ENCODE measurements at places on chromosomes 1 and 21.

DNA sequence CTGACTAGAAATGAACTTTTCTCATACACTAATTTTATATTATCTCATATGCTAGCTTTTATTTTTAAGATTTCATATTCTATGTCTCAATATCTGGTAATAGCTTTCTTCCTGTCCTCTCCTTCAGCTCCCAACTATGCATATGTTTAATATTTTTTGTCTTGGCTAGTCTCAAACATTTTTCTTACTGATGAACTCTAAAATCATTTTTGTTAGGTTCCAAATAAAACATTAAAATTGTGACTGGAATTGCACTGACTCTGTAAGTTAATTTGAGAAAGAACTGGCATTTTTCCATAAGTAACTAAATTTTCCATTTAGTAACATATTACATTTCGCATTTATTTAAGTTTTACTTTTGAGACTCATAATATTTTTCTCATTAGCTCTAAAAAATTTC, 368.5 kb upstream of the DPYD start:
- no peak for DNase-seq

GRCh38 chr1:209030454-209031167, 552.9 kb upstream of the CAMK1G start:
- DNase-seq: no peak

- DNase-seq: no peak
Observed at GRCh38 chr1:117077267-117077666, 17.1 kb downstream of the TTF2 start.

- DNase-seq: no peak
Observed at GRCh38 chr1:161230762-161231161, 4.9 kb downstream of the TOMM40L start.

DNA sequence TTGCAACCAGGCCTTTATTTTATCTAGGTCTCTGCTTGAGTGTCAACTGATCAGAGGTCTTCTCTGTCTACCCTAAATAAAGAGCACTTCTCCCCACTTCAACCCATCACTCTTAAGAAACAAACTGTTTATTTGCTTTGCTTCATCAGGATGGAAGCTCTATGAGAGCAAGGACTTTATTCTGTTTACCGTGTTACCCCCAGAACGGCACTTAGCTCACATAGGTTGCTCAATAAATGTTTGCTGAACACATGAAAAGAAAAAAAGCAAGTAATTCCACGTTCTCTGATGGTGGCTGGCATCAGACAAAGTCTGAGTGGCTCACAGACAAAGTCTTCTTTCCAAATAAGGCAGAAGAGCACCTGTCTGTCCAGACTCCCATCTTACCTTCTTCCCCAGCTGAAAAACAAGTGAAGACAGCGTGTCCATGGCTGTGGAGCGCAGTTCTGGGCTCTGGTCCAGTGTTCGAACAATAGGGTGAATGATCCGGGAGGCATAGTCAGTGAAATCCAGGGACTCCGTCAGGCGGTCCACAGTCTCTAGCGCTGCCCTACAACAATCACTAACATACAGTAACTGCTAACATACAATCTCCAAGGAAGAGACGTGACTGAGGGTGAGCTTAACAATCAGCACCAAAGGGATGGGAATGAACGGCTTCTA, 22.9 kb downstream of the ANGPTL7 start:
- no peak for DNase-seq

DNA sequence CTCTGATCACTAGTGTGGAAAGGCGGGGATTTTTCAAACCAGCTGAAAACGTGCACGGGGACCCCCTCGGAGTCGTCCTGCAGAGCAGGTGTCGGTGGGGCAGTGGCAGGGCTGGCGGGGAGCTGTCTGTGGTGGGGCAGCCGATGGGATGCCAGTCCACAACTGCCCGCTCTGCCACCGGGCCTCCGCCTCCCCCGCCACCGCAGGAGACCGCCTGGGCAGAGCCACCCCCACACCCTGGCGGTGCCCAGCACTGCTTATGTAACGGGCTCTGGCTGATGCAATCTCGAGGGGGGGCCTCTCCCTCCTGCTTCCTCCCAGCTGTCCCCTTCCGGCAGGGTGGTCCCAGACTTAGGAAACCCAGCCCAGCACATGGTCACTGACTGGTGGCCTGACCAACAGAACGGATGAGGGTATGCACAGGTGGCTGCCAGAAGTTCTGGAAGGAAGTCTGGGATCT, 9.3 kb downstream of the CHD5 start:
- no peak for DNase-seq

- no peak for DNase-seq
Observed at GRCh38 chr1:202221911-202222909, 28.6 kb downstream of the LGR6 start.

DNA sequence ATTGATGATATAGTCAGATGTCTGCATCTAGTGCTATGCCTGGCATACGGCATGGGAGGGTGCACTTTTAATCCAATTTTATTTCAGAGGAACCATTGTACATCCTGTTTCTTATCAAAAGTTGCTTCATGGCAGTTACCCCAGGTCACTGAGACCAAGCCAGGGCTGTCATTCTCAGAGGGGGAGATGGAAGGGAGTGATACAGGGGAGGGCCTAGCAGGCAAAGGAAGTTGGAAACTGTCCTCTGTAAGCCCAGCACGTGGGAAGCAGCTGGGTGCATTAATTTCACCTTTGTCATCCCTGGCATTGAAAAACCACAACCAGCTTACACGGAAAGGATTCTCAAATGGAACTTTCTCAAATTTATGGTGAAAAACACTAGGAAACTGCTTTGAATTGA, 458.7 kb upstream of the ADAMTS5 start:
- DNase-seq: no peak

- no peak for DNase-seq
Observed at GRCh38 chr1:99919220-99919619, 50.6 kb upstream of the SLC35A3 start.

- DNase-seq: no peak
Observed at GRCh38 chr1:70864302-70864701, 183.3 kb downstream of the PTGER3 start.

GRCh38 chr1:38690790-38691449, 168.7 kb downstream of the RRAGC start:
- DNase-seq: no peak

GRCh38 chr1:197928849-197929336, 11.7 kb downstream of the LHX9 start:
- DNase-seq: no peak

DNA sequence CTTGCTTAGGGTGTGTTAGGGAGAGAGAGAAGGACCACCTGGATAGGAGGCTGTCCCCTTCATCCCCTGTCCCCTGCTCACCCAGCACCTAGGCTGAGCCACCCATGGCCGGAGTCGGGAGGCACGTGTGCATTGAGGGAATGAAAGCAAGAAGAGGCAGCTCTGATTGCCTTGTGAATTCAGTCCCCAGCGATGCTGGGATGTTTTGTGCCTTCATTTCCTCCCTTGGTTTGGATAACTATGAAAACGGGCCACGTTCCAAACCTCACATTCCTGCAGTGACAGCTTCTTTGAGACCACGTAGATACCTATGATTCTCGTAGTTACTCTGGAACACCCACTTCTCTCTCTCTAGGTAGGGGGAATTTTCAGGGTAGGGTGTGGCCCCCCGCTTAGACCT, 67.1 kb downstream of the MAN1C1 start:
- DNase-seq: no peak

DNA sequence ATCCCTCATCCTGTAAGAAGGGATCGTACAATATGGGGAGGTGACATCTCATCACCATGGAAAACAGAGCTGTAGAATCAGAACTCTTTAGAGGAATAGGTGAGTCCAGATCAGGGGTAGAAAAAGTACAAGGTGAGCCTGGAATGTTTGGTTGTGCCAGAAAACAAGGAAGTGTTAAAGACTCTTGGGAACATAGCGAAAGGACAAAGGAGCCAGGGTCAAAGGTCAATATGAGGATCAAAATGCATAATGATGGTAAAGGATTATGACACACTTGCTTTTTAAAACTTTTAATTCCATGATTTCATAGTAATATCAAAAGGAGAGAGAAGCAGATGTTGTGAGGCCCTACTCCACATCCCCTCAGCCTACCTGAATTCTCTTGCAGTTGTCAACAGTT, 19.2 kb upstream of the TRIM33 start:
- no peak for DNase-seq

- no peak for DNase-seq
Observed at GRCh38 chr21:15437883-15438282, 291.9 kb upstream of the USP25 start.

- DNase-seq: no peak
Observed at GRCh38 chr1:193192586-193192985, 6.2 kb upstream of the B3GALT2 start.

GRCh38 chr1:82044111-82044510, 243.4 kb downstream of the ADGRL2 start:
- DNase-seq: no peak

- DNase-seq: no peak
Observed at GRCh38 chr1:230083746-230084407, 16.8 kb downstream of the GALNT2 start.

- DNase-seq: no peak
Observed at GRCh38 chr1:39385067-39385988, 106.1 kb upstream of the BMP8A start.

DNA sequence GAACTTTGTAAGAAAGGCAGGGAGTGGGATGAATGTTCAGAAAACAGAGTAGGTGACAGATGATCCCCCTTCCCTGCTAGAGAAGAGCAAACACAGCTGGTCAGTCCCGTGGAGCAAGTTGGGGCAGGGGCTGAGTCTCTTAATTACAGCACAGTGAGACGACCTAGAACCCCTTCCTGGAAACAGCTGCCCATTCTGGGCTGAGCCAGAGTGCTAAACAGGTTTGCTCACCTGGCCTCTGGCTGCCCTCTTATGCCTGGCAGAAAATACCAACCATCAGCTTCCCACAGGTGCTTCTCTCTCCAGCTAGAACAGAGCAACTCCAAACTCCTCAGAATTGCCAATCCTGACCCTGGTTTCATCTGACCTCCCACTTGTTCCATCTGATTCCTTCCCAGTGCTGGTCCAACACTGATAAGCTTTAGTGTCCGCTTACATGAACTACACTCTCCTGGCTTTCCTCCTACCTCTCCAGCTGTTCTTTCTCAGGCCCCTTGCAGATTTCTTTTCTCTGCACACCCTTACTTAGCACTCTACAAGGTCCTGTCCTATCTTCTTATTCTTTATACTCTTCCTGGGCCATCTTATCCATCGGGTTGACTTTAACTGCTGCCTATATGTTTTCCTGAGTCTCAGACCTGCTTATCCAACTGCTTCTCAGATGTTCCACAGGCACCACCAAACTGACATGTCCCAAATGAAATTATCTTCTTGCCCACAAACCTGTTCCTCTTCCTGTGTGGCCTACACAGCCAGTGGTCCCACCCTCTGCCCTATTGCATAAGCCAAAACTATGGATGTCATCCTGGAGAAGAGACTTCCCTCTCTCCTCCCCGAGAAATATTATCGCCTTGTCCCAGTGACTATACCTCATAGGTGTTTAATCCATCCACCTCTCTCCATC, 22.6 kb upstream of the COL9A2 start:
- peak; percentile 47 for DNase-seq

GRCh38 chr21:30829659-30830058, at the start of gene KRTAP7-1:
Gene KRTAP7-1 (minus strand): TSS chr21:30829759. CDS start chr21:30829698, 61 bp downstream.
- DNase-seq: no peak

GRCh38 chr1:191561276-191561675, 597.0 kb upstream of the RGS18 start:
- no peak for DNase-seq

DNA sequence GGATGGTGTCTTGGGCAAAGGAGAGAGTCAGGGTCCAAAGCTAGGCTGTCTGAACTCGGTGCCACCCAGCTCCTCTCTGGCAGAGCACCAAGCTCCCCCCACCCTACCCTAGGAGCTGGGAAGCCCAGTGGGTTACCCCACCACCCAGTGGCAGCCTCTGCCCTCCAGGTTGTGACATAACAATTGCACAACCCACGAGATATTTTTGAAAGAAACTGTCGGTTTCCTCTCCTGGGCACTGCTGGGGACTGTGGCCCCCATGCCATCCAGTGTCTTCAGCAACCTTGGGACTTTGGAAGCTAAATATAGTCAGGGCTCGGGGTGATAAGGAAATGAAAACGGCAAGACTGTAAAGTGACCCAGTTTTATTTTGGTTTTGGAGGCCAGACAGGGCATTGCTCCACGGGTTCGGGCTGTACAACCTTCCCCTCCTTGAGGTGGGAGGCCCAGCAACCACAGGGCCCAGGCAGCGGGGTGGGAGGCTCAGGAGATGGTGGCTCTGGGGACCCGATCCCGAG, 1.4 kb downstream of the CITED4 start:
- DNase-seq: no peak

DNA sequence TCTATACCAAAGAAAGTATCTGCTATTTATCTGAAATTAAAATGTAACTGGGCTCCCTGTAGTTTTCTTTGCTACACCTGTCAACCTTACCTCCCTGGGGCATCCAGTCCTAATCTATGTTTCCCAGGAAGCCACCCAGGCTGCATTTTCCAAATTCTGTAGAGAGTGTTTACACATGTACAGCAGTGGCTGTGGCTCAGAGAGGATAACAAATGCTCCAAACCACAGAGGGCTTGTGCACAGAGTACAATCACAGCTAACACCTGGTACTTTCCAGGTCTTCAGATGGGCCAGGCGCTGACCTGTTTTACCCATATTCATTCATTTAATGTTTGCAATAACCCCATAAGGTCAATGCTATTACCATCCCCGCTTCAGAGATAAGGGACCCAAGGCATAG, 146.5 kb upstream of the TNR start:
- no peak for DNase-seq

GRCh38 chr1:118338936-118339335, 153.9 kb upstream of the SPAG17 start:
- no peak for DNase-seq

DNA sequence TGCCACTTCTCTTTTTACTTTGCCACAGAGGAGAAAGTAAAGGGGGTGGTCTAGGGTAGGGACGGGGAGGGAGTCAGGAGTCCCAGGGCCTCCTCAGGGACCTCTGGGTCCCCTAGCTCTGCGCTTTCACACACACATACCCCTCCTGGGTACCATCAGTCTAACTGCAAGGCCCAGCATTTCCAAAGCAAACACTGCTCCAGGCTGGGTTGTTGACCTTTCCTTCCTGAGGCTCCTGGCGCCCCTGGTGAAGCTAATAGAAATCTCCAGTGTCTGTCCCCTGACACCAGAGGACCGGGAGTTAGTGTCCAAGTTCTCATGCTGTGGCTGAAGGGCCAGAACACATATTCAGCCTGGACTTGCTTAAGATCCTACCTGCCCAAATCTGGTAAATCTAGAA, 3.9 kb downstream of the TMEM63A start:
- DNase-seq: no peak

GRCh38 chr1:60972841-60973364, 109.5 kb upstream of the NFIA start:
- DNase-seq: no peak

DNA sequence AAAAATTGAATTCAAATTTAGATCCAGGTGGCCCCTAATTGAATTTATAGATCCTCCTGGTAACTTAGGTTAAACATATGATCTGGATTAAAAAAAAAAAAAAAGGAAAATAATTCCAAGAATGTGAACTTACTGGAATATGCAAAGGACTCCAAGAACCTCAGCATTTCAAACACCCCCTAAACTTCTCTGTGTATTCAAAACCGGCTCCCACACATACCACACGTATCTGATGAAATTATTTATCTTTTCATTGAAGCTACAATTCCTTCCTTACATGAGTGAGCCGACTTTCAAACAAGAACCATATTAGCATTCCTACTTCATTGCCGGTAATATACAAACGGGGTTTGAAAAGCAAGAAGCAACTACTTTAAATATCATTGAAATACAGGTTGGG, 61.4 kb upstream of the FMN2 start:
- DNase-seq: no peak

GRCh38 chr1:55547405-55547804, 332.2 kb upstream of the USP24 start:
- no peak for DNase-seq
